ENCODE measurements at places on chromosomes 3 and 15.

GRCh38 chr15:71970435-71970834 is 147.5 kb downstream of the MYO9A start:
- no peak for DNase-seq

DNA sequence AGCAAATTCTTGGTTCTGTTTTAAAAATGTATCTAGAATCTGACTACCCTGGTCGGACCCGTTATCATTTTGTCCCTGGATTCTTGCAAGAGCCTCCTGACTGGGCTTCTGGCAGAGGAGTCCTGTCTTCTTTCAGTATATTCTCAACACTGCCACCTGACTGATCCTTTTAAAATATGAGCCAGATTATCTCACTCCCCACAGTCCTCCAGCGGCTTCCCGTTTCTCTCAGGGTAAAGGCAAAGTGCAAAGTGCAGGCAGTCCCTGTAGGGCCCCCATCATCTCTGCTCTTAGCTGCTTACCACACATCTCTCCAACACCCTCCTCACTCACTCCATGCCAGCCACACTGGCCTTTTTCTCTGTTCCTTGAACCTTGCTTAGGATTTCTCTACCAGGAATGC is 28.4 kb downstream of the CRTC3 start:
- DNase-seq = no peak

GRCh38 chr3:63845215-63845614 is 18.4 kb downstream of the THOC7 start:
- no peak for DNase-seq

GRCh38 chr3:20015525-20015924 is 3.5 kb upstream of the PP2D1 start:
- DNase-seq = no peak

GRCh38 chr3:194031867-194032635 is 103.9 kb upstream of the HES1 start:
- DNase-seq = no peak

DNA sequence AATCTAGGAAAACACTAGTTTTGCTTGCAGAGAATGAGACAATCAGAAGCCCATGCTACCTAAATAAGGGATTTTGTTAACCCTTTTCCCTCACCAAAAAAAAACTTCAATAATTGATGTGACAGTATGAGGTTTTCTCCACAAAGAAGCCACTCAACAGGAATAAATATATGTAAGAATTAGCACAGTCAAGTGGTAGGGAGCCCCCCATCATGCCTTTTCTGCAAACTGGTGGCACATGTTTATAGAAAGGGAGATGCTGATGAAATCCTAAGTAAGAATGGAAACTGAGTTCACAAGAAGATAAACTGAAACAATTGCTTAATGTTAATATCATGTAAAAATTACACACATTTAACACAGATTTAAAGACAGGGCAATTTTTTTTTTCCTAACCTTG is 51.0 kb downstream of the PHC3 start:
- DNase-seq = no peak

- no peak for DNase-seq
These were observed 61.8 kb downstream of the CACNA2D2 start for GRCh38 chr3:50441424-50442217.

DNA sequence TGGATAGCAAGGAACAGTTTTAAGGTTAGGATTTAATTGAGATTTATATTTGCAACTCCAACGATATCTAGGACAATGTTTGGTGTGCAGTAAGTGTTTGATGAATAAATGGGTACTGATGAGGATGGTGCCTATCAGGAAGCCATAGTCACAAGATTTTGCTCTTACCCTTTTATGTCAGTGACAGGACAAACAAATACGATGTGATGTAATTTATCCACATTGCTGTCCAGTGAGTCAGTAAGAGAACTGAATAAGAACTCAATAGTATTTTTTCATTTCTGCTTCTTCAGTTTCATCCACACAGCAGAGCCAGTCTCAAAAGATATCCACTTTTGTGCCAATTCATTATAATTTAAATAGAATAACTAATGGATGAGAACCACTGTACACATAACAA is 18.5 kb downstream of the C3orf85 start:
- no peak for DNase-seq

DNA sequence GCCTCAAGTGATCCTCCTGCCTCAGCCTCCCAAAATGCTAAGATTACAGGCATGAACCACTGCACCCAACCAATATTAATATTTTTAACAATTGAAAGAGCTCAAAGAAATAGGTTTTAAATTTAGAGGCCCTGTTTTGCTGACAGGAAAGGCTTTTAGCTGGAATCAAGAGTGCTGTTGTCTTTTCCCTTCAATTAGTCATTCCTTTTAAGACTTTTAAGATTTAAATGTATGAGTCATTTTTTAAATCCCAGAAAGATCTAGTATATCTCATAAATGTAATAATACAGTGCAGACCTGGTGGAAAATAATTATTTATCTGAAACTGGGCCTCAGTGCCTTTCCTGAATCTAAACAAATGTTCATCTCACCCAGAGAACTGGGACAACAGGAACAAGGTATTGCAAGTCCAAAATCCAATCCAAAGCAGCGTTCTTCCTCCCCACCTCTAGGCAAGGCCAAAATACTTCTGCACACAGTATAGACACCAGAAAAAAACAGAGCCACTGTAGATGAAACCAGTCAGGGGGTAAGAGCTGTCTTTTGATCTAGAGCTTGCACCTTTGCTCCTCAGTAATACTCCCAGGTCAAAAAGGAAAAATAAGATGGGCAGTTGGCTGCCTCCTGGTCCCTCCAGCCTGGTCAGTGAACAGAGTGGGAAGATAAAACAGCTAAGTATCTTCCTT is 14.4 kb downstream of the AGTR1 start:
- DNase-seq = no peak

DNA sequence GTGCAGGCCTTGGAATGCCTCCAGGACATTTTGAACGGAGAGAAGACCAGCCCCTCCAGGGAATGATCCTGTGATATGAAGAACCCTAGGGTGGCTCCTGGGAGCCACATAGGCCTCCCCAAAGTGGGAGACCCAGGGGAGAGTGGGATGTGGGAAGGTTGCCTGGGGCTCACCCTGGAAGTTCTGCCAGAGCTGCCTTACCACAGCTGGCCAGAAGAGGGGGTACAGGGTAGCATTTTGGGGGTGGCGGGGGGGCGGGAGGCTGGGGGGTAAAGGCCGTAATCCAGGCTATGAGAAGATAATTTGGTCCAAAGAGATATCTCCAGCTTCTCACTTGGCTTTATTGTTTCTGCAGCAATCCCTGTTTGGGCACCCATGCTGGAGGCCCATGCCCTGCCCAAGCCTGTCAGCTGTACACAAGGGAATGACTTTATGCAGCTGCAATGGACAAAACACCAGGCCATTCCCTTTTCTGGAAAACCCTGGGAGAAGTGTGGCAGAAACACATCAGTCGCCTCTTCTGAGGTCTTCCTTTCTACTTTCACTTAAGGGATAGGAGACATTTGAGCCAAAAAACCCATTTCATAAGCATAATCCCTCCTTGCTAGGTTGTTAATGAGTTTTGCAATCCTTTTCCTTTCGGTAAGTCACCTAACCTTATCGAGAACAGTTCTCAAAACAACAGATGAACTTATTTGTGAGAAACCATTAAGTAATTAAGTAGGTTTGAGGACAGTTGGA is 11.0 kb upstream of the MUSTN1 start:
- DNase-seq = peak; percentile 49

DNA sequence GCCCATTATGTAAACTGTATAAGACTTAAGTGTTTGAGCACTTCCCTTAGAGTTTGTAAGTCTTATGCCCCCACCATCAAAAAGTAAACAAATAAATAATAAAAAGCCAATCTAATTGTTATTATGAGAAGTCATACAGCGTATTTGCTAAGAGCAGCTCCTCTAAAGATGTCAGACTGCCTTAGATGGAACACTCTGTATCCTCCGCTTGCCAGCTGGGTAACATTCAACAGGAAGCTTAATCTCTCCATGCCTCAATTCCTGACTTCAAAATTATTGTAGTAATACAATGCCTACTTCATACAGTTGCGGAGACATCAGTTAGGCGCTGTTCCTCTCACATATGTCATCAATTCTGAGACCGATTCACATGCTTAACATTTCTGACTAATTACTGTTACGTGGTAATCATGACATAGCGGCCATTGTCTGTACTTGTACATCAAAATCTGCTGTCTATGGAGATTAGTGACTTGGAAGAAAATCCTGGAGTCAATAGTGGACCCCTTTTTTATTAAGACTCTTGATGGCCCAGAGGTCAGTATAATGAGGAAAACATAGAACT is 417.7 kb downstream of the LPP start:
- DNase-seq = no peak

GRCh38 chr3:22835041-22835440 is 368.1 kb upstream of the UBE2E2 start:
- DNase-seq = no peak

GRCh38 chr3:6600237-6600636 is 260.7 kb upstream of the GRM7 start:
- DNase-seq = no peak

- no peak for DNase-seq
These were observed 60.7 kb upstream of the CMTM8 start for GRCh38 chr3:32177702-32178198.

DNA sequence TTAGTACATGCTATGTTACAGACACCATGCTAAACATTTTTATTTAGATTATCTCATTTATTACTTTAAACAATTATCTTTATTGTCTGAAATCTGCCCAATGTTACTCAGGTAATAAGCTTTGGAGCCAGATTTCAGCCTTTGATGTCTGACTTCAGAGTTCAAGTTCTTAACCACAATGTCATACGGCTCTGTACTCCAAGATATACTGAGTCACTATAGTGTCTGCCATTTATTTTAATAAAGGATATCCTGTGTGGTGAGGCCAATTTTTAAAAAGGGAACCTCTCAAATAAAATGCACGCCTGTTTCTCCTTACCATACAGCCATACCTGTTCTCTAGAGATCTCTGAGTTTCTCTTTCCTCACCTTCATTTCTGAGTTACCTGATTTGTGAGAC is 193.1 kb downstream of the EPHA3 start:
- no peak for DNase-seq

DNA sequence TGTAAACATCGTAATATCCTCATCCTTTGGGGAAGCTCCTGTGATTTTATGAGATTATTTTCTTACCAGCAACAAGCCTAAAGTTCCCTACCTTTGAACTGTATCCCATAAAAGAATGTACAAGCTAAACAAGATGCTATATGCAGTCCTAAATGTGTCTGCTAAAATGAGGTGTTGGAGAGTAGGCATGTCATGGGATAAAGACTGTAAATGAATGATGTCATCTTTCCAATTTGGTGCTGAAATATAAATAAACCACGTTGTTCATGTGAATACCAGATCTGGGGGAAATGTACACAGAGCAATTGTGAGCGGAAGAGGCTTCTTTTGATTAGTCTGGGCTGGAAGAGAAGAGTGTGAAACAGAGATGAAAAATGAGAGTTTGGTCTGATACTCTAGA is 214.9 kb upstream of the WNT5A start:
- DNase-seq = no peak

DNA sequence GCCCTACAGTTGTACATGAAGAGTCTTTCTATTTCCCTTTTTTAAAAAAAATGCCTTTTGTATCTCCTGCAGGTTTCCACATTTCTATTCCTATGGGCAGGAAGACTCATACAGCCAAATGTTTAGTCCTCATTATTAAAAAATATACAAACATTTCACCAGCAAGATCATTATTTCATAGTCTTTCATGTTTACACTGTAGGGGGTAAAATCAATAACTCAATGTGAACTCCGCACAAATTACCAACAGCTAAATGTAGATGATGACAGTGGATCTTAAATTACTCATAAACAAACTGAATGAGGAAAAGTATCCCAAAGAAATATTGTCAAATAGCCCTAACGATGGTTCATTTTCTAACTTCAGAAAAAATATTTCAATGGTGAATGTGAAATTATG is 99.5 kb downstream of the MAGI1 start:
- DNase-seq = no peak

DNA sequence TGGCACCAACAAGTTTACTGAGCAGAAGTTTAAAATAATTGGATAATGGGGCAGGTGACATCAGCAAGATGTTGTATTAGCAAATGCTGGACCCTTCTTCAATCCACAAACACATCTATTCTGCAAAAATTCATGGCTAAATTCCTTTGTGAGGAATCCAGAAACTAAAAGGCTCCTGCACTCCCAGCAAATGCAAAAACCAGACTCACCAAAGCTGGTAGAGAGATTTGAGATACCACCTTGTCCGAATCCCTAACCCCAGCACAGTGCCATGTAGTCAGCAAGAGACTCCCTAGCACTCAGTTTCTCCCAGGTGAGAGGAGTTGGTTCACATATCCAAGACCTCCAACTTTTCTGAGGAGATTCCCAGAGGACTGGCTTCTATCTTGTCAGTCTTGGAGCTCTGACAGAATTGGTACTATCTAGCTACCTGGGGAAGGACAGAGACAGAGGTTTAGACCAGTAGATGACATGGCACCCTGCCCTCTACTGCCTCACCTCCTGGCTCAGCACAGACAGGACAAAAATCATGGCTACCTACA is 21.8 kb downstream of the GREM1 start:
- DNase-seq = no peak

- DNase-seq = no peak
These were observed 39.1 kb downstream of the SMAD3 start for GRCh38 chr15:67104510-67104909.

GRCh38 chr3:125261031-125261430 is 48.5 kb upstream of the SLC12A8 start:
- no peak for DNase-seq

- DNase-seq = no peak
These were observed 33.2 kb downstream of the ST3GAL6 start for GRCh38 chr3:98796334-98796733.

GRCh38 chr3:436053-436452 is 239.5 kb downstream of the CHL1 start:
- no peak for DNase-seq

DNA sequence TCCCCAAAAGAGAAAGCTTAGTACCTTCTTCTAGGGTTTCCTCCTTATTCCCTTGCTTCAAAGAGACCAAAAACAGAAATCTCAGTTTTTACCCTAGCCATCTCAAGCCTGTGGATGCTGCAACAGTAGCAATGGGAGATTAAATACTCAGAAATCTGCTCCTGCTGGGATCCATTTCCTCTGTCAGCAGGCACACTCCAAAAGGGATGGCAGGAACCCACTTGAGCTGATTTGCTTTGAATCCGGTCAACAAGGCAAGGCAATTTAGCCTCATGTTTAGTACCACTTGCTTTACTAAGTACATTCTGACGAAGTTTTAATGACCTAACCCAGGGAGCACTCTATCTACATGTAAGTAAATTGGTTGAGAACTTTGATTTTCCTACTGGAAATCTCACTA is 590.0 kb upstream of the ADAMTS9 start:
- no peak for DNase-seq

- no peak for DNase-seq
These were observed 108.1 kb upstream of the PLAAT1 start for GRCh38 chr3:193132964-193133363.

GRCh38 chr3:13850161-13850945 is 29.5 kb downstream of the WNT7A start:
- DNase-seq = no peak

DNA sequence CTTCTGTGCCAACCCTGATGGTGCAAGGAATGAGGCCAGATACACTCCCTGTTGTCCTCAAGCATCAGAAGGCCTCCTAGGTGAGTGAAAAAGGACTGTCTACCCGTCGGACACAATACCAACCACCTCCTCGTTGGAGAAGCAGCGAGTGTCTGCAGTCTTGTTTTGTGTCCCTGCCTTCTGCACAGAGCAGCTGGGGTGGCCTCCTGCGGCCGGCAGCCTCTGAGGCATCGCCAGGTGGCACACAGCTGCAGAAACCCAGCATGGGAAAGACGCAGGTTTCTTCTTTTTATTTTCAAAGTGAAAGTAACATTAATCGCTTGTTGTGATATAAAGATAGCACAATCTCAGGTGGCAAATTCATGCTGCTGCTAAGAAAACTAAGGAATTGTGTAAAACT is 509.9 kb downstream of the OCA2 start:
- DNase-seq = no peak

GRCh38 chr3:43191116-43191515 is 85.2 kb upstream of the POMGNT2 start:
- no peak for DNase-seq

Measured in C1 segment of cervical spinal cord (tissue), 14 donors.